ENCODE measurements at places on chromosomes 7 and 10. TPM values are rescaled to one million over a fixed set of nuclear protein-coding genes. Genes with fewer than 3 reads are reported as not detected.
A peak's percentile ranks its signal among the peaks of the same experiment; 100 is the strongest.

DNA sequence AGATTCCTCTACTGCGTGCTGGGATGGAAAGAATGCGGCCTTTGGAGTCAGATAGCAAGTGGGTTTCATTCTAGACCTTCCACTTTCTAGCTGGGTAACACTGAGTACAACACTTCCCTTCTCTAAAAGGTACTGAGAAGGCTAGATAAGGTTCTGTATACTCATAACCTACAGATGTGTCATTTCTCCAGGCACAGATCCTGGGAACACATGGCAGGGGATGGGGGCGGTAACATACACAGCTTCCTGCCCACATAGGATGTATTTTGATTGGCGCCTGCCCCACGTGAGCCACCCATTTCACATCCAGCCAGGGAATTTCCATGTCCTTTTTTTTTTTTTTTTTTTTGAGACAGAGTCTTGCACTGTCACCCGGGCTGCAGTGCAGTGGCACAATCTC, 31.8 kb downstream of the KLRG2 start:
- peak; percentile 47 for DNase-seq

- no peak for DNase-seq
Observed at GRCh38 chr7:101991860-101992259, 174.4 kb downstream of the CUX1 start.

- peak; percentile 7 for DNase-seq
Observed at GRCh38 chr7:66419210-66419609, 209.5 kb upstream of the KCTD7 start.

- DNase-seq, result no peak
Observed at GRCh38 chr10:71390461-71390835, 6.3 kb upstream of the CDH23 start.

ATG9B gene
- total RNA-seq, result not detected

DNA sequence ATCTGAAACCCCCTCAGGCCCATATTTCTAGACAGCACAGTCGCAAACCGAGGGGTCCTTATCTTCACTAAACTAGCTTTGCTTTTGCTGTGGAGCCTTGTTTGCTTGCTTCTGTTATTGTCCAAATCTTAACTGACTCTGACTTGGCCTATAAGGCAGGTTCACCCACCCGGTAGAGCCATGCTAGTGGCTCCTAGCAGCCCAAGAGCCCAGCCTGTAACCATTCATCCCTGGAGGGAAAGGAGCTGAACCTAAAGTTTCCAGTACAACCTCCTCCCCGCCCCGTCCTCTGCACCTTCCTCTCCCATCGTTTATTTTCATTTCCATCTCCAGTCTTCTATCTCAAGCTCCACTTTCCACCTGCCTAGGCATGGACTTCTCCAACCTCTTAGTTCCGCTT, 345.7 kb downstream of the PTPRN2 start:
- DNase-seq, result no peak

CPA1 gene
- total RNA-seq, result not detected

GRCh38 chr10:6347391-6347951, 144.7 kb downstream of the PFKFB3 start:
- peak; percentile 74 for DNase-seq

RET gene
- not detected for total RNA-seq

DNA sequence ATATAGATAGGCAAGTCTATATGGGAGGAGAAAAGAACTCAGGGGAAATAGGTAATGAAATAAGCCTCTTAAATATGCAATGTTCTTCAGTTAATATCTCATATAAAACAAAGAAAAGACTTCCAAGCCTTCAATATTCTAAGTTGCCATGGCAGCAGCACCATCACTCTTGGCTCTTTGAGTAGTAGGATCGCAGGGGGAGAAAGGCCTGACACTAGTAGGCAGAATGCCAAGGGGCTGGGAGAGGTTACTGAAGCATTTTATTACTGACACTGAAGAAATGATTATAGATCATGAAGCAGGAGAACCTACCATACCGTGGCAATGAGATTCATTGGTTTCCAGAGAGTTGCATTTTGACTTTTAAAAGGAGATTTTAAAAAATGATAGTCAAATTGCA, 193.9 kb downstream of the NXPH1 start:
- DNase-seq, result no peak

DNA sequence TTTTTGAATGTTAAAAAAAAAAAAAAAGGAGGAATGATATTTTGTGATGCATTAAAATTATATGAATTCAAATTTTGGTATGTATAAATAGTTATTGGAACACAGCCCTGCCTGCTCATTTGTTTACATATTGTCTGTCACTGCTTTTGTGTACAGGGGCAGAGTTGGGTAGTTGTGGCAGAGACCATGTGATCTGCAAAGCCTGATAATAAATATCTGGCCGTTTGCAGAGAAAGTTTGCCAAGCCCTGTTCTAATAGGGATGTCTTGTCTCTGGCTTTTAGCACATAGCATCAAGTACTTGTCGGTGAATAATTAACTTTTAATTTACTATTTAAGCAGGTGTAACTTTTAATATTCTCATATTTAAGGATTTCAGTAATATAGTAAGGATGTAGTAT, 19.8 kb downstream of the TSPAN13 start:
- DNase-seq, result no peak

- no peak for DNase-seq
Observed at GRCh38 chr10:129693382-129693781, 226.3 kb downstream of the MGMT start.

DNA sequence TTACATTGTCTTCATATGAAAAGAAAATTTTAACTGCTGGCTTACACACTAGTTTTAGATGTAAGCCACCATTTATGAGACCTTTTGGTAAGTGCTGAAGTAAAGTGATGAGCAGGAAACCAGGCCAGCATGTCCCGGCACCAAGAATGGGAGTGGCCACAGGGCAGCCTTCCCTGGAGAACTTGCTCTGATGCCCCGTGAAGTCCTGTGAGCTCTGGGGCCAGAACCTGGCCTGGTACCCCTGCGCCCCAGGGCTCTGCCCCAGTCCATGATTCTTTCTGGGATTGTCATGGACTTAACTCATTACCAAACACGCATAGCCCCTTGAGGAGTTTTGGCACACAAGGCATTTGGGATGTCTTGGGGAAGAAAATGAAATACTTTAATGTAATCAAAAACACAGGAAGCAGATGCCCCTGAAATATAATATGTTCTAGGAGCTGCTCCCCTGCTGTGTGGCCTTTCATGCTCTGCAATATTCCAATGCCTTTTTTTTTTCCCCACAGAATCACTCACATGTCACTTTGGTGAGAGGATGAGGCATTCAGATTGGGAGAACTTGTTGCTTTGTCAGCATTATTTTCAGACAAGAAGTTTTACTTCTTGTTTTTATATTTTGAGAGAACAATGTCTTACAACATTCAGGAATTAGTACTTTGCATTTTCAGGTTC, 53.1 kb upstream of the CXCL12 start:
- no peak for DNase-seq

DNA sequence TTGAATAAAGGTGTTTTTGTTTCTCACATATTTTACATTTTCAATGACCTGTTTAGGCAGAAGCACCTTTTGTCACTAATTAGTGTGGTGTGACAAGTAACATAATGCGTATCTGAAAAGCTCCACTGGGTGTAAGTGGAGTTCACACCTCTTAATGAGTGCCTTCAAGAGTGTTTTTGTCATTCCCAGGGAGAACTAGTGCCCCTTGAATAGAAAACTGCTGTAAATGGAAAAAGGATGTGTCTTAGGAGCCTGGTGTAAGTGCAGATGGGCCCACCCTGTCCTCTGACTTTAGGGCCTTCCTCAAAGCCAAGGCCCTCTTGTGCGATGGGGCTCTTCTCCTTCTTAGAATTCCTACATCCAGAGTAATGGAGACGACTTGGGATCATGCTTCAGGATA, 170.0 kb downstream of the MGMT start:
- DNase-seq, result no peak

DNA sequence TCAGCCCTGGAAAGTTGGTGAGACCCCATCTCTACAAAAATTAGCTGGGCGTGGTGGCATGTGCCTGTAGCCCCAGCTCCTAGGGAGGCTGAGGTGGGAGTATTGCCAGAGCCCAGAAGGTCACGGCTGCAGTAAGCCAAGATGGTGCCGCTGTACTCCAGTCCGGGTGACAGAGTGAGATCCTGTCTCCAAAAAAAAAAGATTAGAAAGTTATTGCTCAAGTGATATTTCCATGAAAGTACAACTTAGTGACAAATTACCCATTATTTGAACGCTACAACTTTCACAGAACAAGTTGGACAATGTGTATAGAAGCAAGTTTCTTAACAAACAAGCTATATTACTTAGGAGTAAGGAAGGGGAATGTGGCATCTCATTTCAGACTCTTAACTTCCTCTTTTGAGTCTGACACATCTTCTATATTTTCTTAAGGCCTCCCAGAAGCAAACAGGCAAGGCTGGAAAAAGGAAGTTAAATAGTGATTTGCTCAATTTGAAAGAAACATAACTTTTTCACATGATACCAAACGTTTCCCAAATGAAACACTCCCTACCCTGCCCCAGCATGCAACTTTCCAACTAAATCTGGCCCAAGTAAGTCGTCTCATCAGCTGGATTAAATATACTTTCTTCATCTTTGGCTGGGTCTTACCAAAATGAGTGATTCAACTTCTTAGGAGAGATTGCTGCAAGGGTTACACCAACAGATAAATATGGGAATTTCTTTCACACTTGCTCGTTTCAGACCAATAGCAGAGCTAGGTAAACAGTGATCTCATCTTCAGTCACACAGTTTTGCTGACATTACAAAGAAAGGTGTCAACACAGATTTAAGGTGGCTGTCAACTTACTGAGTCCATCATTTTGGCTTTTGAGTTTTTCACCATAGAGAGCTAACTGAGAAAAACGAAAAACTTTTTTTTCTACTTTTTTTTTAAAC, 66.3 kb upstream of the KLF6 start:
- DNase-seq, result peak; percentile 91

Measured in GM23248 (cell line).